GM06990 (cell line): ENCODE measurements at places on chromosomes 5 and 9.

- DNase-seq = no peak
Observed at GRCh38 chr5:130796032-130796431, 369.0 kb downstream of the HINT1 start.

- DNase-seq = no peak
Observed at GRCh38 chr5:120098902-120099535, 365.1 kb upstream of the PRR16 start.

DNA sequence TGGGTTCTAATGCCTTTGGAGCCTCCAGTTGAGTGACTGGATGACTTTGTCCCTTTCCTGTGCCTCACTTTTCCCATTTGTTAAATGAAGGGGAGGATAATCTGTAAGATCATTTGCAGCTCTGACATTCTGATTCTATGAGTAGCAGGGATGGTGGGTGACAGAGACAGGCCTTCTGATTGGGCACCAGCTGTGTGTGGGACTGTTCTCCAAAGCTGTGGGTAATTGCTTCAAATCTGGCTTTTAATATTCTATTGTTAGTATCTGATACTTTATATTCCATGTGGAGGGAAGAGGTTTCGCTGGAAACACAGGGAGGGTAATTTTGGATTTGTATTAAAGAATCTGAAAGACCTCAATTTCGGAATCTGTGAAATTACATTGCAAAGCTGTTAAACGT is 102.7 kb downstream of the FBXO38 start:
- no peak for DNase-seq

DNA sequence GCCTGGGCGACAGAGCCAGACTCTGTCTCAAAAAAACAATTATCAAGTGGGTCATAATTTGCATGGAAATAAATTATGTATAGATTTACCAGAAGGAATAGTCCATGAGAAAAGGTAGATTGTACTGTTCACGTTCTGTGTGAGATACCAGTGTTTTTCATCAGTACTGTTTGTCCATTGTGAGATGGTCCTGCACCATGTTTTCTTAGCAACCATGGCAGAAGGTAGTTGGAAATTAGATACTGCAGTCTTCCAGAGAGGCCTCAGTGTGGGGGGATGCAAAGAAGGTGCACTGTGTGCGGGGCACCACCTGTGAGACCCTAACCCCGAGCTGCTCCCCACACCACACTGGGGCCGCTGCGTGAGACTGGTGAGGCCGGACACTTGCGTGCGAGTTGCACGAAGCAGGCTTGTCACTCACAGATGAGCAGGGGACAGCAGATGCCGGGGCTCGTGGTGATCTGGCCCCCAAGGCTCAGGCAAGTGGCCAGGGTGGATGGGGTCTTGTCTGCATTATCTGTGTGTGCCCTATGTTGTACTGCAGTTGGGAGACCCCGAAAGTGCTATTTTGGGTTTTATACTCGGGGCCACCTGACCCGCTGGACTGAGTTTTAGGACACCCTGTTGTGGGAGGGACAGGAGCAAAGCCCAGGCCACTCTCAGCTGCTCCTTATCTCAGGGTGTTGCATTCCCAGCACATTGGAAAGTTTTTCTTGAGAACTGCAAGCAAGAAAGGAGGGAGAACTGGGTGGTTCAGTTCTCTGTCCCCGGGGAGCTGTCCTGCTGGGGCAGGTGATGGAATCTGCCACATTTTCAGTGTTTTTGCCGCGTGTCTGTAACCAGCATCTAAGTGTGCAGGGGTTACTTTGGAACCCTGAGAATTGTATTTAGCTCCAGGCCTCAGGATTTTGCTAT is 61.9 kb downstream of the EHMT1 start:
- DNase-seq = no peak

GRCh38 chr9:137159105-137160053 is 10.5 kb downstream of the LRRC26 start:
- no peak for DNase-seq

DNA sequence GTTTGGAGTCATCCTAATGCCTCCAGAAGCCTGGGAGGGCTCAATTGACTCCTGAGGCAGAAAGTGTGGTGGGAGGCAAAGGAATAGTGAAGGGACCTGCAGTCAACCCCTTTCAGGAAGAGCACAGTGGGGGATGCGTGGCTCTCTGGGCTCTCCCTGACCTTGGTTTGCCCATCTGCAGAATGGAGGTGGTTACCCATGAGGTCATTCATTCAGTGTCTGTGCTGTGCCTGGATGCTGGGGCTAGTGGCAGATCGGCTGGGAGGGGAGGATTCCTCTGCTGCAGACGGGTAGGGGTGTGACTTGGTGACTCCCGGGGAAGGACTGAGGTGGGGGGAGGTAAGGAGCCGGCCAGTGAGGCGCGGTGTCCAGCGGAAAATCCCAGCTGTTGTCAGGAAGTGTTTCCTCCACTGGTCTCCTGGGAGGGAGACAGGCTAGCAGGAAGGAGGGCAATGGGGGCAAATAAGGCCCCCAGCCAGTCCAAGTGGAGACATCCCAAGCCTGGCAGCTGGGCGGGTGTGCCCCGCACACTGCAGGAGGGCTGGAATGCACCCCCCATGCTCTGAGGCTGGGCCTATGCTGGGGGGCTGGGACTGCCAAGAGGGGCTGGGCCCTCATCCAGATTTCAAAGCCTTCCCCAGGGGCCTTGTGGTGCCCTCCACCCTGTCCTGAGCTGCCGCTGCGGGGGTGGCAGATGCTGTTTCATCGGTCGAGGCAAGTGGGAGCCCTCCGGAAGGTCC is 10.9 kb downstream of the CXXC5 start:
- peak; percentile 55 for DNase-seq

DNA sequence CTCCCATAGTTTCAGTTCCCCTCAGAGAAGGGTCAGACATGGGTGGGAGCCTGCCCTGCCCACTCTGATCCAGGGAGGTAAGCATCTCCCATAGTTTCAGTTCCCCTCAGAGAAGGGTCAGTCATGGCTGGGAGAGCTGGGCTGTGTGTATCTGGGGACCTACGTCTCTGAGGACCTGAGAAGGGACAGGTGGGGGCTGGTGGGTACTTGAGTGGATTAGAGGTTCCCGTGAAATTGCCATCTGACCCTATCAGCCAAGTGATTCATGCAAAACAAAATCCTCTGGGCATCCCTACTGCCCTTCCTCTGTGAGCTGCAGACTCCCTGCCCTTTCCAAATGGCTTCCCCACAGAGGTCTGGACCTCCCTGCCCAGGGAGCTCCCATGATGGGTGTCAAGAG is 3.9 kb downstream of the ENHO start:
- no peak for DNase-seq

DNA sequence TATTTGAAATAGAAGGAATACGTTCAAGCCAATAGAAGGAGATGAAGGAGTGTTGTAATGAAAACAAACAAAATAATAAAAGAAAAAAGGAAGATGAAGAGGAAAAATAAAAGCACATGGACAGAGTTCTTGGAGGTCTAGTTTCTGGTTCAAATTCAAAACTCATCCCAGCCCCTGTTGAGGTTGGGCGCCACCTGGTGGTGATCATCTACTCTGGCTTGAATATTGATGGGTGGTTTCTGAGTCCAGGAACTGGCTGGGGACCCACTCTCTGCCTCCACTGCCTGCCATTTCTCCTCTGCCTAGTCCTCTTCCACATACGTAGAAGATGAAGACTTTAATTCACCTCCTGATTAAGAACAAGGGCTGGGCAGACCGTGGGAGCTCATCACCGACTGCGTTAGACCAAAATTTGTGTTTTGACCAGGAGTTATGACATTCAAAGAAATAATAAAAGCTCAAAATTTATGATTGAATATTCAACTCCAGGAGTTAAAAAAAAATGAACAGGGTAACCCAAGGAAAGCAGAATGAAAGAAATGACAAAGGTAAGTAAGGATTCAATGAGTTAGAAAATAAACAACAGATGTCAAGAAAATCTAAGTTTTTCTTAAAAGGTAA is 99.0 kb upstream of the SLC1A3 start:
- DNase-seq = no peak

DNA sequence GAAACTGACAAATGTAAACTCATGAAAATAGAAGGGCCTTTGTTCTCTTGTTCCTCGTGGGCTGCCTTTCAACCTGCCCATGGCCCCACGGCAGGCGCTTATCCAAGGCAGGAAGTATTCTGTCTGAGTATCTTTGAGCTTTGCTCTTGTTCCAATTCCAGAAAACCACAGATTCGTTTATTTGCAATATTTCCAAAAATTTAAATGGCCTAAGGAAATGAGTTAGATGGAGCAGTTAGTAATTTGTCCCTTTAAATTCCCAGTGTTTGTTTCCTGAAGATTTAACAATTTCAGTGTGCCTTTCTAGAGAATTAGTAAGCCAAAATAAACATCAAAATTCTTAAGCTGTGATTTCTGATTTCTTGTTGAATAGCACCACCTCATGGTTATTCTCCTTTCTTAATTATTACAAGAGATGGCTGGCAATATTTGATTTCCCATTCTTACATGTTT is 299.4 kb upstream of the RASA1 start:
- DNase-seq = no peak

DNA sequence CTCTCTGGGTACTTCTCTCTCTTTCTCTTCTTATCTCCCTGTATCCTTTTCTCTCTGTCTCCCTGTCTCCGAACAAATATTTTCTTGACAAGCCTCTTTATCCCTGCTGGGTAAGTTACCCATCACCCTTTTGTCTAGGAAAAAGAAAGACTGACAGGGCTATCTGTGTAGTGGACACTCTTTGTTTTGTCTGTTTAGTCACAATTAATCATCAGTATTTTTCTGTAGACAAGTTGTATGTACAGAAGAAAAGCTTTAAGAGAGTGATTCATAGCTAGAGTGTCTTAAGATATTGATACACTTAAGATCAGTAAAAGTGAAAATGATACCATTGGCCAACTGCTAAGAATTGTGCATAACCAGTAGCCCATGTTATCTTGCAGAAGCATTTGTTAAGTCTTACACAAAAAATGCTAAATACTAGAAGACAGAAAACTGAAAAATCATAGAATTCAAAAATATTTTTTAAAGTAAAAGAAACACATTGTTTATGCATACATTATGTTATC is 1043.8 kb upstream of the EDIL3 start:
- no peak for DNase-seq

GRCh38 chr5:16508730-16509531 is 43.3 kb upstream of the ZNF622 start:
- no peak for DNase-seq

DNA sequence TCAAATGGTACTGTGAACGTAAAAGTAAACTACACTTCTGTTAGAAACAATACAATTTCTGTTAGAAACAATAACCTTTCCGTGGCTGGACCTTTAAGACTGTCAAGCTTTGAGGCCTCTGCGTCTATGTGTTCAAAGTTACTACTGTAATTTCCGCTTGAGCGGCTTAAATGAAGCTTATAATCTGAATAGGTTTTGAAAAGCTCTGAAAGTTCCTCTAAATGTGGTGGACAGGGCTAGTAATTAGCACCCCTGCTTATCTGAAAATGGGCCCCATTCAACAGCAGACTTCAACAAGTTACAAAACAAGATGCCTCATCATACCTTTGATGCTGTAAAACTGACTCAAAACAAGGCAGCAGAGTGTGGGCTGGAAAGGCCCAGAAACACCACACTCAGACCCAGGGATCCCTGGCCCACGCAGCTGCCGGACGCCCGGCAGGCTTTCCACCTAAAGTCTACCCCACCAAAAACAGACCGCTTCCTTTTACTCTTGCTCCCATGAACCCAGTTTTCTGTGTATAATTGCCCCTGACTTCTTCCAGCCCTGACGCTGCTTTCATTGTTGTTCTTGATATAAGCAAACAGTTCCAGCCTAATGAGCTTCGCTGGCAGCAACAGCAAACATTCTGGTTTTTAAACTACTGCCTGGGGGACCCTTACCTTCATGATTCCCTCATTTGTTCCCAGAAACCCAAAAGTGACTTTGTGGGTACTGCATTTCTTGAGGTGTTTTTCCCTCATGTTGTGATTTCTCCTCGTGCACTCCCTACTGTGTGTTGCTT is 66.7 kb downstream of the TLE1 start:
- DNase-seq = no peak

DNA sequence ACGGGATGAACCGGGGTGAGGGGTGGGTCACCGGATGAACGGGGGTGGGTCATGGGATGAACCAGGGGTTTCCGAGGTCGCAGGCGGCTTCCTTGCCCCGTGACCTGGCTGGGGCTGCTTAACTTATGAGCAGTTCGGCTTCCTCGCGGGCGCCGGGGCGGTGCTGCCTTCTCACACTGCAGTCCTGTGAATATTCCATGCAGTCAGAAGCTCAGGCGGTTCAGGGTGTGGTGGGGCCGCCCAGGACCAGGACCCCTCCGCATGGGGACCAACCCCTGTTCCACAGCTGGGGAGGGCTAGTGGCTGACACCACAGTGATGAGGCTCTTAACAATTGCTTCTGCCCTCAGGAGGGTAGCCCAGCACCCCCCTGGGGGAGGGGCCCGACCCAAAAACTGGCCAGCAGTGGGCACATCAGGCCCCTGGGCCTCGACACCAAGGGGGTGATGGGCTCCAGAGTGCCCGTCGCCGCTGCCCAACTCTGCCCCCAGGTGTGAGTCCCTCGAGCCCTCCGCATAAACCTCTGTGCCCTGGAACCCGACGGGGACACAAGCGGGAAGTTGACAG is 30.9 kb upstream of the SLC9A3 start:
- no peak for DNase-seq

DNA sequence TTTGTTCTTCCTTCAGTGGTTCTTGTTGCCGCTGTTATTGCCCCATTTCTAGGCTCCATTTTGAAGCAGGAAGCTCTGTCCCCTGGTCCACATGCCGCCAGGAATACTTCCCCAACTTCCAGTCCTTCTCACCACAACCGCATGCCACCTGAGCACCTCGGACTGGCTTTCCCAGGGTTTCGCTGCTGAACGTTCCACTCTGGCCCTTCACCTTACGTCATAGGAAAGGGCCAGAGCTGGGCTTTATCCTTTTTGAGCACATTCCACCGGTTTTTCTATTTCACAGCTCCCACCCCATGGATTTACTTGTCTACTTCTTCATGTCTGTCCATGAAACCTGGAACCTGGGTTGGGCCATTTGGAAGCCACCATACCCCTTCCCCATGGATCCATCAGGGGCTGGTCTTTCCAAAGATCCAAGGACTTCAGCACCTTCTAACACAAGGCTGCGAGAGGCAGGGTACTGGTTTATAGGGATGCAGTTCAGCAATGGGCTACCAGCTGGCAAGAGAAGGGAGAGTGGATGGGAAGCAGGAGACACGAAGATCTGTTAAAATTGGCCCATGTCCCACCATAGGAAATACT is 557.4 kb downstream of the BNC2 start:
- no peak for DNase-seq

- no peak for DNase-seq
Observed at GRCh38 chr5:132070460-132071337, 2.9 kb upstream of the CSF2 start.

DNA sequence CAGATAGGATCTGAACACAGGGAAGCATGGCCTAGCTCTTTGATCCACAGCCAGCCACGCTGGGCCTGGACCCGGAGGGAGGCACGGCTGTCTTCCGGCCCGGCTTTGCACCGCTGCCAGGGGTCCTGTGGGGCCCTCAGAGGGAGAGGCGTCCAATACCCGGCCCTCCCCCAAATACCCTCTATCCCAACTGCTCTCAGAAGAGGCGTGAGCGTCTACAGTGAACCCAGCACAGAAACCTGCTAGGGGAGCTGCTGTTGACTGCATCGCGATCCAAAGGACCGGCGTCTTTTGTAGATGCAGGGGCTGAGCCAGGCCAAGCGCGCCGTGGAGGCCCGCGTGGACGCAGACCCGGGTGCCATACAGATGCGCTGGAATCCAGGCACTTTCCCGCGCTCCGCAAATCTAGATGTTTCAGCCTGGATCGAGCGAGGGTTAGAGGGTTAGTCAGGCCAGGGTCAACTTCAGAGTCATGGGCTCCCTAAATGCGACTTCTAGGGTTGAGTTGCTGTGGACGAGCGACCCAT is 1.1 kb upstream of the TCF7 start:
- no peak for DNase-seq
